ENCODE measurements at places on chromosomes 3 and 15.

- DNase-seq, result no peak
Observed at GRCh38 chr15:40852529-40852928, 8.7 kb downstream of the SPINT1 start.

GRCh38 chr3:181457190-181457589, 254.5 kb upstream of the SOX2 start:
- no peak for DNase-seq

GRCh38 chr15:54277834-54278233, 299.6 kb downstream of the UNC13C start:
- DNase-seq, result no peak

- no peak for DNase-seq
Observed at GRCh38 chr3:156654834-156655233, 19.6 kb upstream of the TIPARP start.

DNA sequence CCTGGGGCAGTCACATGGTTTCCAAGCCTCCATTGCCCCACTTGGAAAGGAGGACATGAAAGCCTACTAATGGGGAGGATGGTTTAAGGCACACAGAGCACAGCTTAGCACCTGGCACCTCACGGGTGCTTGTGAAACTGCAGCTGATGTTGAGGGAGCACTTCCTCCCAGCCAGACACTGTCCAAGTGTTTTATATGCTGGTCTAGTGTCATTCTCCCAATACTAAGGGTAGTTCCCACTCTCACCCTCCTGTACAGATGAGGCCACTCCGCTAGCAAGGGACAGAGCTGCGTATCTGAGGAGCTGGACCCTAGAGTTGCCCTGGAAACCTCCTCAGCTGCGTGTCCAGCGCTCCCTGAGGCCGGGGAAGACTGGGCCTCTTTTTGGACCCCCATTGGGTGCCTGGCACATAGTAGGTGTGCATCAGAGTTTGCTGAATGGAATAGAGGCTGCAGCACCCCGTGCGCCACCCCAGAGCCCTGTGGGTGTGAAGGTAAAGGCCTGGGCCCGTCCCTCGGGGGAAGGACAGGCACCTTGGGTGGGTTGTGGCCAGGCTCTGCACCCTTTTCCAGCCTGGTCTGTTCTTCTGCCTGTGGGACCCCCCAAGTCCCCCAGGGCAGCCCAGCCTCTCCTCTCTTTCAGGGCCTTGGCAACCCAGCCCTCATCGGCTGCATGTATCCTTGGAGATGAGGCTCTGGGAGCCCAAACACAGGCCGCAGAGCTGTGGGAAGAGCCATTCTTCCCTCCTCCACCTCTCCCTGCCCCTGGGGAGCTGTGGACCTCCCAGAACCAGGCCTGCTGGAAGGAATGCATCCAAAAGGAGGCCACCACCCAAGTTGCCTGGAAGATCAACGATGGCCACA, 31.3 kb downstream of the DNASE1L3 start:
- no peak for DNase-seq

DNA sequence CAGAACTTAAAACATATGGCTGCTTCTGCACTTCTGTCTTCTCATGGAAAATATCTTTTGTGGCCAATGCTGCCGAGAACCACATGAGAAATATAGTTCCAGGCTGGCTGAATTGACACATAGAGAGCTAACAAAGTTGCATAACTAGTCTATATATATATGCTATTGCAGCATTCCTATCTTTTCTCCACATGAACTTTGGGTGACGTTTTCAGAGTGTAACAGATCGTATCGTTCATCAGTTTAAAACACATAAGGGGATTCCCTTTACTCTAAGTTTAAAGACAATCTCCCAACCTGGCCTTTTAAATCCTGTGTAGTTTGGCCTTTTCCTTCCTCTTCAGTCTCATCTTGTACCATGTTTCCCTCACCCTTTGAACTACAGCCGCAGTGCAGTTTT, 394.2 kb upstream of the CBLB start:
- DNase-seq, result no peak

- no peak for DNase-seq
Observed at GRCh38 chr3:179449636-179450035, 1.6 kb downstream of the GNB4 start.

DNA sequence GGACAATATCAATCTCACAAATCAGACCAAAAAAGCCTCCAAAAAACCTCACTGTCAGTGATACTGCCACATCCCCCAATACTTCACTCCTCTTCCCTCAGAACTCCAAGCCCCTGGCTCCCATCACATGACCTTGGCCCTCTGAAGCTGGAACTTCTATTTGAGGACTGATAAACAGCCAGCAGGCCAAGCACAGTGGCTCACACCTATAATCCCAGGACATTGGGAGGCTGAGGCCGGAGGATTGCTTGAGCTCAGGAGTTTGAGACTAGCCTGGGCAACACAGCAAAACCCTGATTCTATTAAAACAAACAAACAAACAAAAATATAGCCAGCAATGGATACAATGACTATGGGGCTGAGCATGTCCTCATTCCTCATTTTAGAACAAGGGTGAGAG, 55.2 kb downstream of the MAP4 start:
- DNase-seq, result no peak

DNA sequence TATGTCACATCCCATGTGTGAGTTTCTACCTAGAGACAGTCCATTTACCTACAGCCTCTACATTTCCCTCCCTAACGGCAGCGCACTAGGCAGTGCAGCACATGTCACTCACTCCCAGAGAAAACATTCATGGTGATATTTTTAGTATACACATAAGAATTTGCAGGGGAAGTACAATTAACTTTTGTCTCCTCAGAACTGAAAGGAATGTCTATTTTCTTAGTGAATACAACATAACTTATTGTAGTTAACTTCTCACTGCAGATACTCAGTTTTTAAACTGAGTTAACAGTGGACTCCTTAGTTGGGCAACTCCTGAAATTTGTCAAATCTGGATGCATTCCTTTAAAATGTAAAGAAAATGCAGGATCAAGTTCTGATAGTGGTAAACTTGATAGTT, 4.5 kb upstream of the ZBTB47 start:
- DNase-seq, result no peak

DNA sequence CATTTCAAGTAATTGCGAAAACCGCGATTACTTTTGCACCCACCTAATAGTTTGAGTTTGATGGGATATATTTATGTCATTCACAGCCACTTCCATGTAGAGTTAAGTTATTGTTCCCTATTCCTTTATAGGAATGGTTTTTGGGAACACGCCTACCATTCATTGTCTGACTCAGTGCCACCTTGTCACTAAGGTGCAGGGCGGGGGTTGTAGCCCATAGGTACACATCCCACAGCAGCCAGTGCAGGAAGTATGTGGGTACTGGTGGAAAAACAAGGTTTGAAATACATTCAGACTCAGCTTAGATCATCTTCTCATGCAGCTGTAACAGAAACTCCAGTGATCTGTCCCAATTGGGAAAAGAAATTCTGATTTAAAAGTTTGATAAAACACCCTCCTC, 48.2 kb upstream of the CFAP161 start:
- DNase-seq, result no peak

- no peak for DNase-seq
Observed at GRCh38 chr3:122952520-122952919, 75.0 kb downstream of the SEMA5B start.

DNA sequence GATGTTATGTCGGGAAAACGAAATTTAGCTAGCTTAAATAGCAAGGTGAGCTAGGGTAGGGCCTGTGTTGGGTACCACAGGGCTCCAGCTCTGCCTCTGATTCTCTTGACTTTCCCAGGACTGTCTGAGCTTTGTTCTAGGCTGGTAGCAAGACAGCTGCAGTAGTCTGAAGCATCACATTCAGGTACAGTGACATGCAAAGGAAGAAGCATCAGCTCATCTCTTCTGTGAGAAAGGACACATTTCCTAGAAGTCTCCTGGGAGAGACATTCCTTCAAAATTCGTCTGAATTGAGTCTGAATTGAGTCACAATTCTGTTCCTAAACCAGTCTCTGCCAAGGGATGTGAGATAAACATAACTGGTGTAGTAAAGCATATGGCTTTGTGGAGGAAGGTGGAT, 8.5 kb upstream of the UBXN7 start:
- no peak for DNase-seq

- no peak for DNase-seq
Observed at GRCh38 chr15:63034578-63034977, 8.0 kb upstream of the TPM1 start.

DNA sequence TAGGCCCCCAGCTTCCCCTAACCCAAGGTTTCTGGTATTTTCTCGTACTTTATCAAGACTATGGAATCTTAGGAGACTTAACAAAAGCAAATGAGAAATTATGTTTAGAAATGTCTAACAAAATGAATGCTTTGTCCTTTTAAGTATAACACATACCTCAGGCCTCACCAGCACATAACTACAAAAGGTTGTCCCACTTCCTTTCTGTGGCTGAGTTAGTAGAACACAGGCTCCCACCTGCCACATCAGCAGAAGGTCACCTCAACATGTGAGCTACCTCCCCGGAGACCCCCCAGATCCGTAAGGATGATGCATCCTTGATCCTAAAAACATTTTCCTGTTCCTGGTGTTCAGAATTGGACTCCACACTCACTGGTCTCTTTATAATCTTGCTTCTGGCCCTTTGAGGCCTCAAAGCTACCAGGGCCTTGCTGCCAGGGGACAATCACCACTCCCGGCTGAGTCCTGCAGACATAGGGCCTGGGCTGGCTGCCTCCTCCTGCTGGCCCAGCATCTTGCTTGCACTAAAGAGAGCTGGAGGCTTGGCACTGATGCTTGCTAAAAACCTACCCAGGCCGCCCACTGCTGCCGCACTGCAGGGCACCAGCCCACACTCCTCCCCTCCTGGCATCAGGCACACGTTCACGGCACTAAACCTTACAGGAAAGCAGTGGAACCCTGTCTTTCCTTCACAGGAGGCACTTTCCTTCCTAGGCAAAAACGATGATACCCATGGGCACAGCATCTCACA, 2.9 kb downstream of the CCRL2 start:
- no peak for DNase-seq

- no peak for DNase-seq
Observed at GRCh38 chr3:155129396-155129795, 49.3 kb downstream of the MME start.

- no peak for DNase-seq
Observed at GRCh38 chr15:66670762-66671580, 31.1 kb upstream of the SMAD6 start.

- no peak for DNase-seq
Observed at GRCh38 chr3:34033839-34034238, 235.4 kb downstream of the PDCD6IP start.

DNA sequence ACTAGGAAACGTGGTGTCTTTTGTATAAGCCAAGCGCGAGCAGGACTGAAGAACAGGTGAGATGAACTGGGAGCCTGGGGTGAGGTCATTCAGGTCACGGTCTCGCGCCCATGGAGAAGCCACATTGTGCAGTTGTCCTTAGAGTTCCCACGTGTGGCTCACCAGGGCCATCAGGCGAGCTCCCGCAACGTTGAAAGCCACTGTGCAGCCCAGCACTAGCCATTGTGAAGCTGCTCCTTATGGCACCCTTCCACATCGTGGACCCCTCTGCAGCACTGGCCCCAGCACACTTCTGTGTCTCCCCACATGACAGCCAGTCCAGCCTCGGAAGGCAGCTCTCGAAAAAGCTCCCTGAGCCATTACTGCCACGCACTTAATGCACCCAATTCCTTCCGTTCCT, 7.6 kb upstream of the APBA2 start:
- no peak for DNase-seq

DNA sequence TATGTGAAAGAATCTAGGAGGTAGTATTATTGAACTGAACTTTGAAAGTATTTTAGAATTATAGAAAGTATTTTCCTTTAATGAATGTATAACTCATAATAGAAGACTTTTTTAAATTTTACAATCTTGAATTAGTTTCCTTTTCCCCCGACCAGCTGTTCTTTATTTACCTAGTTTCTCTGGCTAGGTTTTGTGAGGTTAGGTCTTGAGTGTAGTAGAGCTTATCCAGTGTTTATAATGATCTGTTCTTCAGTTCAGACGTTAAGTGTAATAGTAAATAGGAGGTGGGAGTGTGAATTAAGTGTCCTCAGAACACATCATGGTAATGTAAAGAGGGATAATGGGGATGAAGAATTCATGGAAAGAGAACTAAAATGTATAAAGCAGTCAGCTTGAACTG, 93.8 kb downstream of the MYRIP start:
- DNase-seq, result no peak

DNA sequence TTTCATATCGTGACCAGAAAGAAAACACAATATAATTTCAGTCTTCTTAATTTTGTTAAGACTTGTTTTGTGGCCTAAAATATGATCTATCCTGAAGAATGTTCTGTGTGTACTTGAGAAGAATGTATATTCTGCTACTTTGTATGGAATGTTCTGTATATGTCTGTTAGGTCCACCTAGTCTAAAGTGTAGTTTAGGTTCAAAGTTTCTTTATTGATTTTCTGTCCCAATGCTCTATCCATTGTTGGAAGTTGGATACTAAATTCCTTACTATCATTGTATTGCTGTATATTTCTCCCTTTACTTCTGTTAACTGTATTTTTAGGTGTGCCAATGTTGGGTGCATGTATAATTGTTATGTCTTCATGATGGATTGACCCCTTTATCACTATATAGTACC, 21.2 kb downstream of the OR5AC2 start:
- no peak for DNase-seq

- DNase-seq, result no peak
Observed at GRCh38 chr3:20846832-20847231, 660.8 kb upstream of the SGO1 start.

DNA sequence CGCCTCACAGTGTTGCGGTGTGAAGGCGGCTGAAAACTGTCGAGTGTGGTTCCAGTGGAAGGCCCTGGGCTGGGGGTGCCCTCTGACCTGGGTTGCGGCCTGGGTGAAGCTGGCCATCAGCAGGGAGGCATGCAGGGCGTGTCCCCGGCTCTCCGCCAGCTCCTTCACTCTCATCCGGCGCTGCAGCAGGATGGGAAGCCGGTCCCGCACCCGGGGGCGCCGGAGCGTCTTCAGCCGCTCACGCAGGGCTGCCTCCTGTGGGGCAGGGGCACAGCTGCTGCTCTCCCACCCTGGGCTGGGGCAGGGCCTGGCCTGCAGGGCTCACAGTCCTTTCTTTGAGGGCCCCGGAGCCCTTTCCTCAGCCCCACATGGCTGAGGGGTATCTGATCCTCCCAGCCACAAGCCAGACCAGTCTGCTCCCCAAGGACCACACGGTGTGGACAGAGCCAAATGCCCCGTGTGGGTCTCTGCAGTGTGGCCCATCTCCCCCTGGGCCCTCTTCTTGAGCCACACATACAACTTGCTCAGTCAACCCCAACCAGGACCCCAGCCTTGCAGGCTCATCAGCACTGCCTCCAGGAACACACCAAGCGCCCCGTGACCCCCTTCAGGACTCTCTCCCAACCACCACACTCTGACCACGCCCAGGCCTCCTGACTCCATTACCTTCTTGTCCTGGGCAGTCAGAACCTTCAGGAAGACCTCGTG, 26.8 kb downstream of the SPTBN5 start:
- DNase-seq, result no peak

GRCh38 chr3:14323401-14324223, 78.8 kb upstream of the SLC6A6 start:
- no peak for DNase-seq

DNA sequence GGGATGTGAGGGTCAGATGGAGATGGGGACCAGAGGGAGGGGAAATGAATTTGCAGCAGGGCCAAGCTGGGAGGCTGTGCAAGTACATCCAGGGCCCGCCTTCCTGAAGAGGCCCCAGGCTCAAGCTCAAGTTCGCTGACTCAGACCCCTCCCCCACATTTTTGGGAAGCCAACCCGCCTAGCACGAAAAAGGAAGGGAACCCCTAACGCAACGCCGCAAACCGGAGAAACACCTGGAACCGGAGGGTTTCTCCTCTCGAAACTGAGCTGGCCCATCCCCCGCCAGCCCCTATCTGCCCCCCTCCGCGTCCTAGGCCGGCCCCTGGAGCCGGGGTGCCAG, 624 bp downstream of the AP3B2 start:
- no peak for DNase-seq

- DNase-seq, result no peak
Observed at GRCh38 chr3:39907981-39908380, 98.6 kb downstream of the MYRIP start.

Data from activated CD4-positive, alpha-beta T cell treated with anti-CD3 and anti-CD28 coated beads, Interleukin-2, amount 10 ng/mL, durations not matched to agents 24 days and 14 days (primary cell).